ENCODE measurements at places on chromosomes 11 and 22.

DNA sequence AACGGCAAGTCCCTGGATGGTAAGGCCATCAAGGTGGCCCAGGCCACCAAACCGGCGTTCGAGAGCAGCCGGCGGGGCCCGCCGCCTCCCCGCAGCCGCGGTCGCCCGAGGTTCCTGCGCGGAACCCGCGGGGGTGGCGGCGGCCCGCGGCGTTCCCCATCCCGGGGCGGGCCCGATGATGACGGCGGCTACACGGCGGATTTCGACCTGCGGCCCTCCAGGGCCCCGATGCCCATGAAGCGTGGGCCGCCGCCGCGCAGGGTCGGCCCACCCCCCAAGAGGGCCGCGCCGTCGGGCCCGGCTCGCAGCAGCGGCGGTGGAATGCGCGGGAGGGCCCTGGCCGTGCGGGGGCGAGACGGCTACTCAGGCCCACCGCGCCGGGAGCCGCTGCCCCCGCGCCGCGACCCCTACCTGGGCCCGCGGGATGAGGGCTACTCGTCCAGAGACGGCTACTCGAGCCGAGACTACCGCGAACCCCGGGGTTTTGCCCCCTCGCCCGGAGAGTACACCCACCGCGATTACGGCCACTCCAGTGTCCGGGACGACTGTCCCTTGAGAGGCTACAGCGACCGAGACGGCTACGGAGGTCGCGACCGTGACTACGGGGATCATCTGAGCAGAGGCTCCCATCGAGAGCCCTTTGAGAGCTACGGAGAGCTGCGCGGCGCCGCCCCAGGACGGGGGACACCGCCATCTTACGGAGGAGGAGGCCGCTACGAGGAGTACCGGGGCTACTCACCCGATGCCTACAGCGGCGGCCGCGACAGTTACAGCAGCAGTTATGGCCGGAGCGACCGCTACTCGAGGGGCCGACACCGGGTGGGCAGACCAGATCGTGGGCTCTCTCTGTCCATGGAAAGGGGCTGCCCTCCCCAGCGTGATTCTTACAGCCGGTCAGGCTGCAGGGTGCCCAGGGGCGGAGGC, 792 bp downstream of the RBMXL2 start:
- DNase-seq: no peak

DNA sequence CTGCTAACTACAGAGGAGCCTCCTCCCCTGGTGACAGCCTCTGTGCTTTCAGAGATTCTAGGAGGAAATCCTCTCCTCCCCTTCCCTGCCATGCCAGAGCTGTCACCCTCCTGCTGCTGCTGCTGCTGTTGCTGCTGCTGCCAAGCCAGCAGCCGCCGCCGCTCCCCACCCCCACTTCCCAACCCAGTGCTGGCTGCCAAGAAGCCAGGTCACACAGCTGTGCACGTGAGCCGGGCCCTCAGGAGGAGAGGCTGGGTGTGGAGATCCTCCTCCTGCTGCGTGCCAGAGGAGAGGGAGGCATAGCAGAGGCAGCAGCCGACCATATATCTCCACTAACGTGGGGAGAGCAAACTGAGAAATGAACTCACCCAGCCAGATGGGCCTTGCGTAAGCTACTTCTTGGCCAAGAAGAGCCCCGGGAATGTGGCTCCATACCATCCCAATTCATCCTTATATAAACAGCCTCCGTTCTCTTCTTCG, 12.4 kb downstream of the CRY2 start:
- DNase-seq: peak; percentile 86

- no peak for DNase-seq
These were observed 37.7 kb upstream of the GNB1L start for GRCh38 chr22:19892257-19892879.

DNA sequence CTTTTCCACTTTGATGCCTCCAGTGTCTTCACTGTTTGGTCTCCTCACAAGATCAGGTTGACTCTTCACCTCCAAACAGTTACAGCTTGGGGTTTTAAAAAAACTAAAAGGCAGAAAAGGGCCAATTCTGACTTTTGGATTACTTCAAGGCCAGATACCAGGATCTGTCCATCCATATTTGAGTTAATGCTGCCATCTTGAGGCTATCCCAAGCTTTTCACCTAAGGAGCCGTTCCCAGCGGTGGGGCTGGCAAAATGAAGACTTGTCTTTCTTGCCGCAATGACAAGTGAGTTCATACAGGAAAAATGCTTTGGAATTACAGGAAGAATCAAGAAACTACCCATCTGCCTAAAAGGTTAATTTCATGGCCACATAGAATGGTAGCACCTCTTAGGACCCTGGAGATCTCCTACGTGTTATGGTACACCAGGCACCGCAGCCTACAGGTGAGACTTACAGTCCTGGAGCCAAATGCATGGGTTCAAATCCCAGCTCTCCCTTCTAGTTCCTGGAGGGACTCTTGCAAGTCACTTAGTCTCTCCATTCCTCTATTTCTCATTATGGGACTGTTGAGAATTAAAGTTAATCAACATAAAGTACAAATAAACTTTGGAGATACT, 6.0 kb upstream of the OR5B21 start:
- DNase-seq: peak; percentile 59

GRCh38 chr11:115561116-115561515, 56.9 kb upstream of the CADM1 start:
- no peak for DNase-seq

DNA sequence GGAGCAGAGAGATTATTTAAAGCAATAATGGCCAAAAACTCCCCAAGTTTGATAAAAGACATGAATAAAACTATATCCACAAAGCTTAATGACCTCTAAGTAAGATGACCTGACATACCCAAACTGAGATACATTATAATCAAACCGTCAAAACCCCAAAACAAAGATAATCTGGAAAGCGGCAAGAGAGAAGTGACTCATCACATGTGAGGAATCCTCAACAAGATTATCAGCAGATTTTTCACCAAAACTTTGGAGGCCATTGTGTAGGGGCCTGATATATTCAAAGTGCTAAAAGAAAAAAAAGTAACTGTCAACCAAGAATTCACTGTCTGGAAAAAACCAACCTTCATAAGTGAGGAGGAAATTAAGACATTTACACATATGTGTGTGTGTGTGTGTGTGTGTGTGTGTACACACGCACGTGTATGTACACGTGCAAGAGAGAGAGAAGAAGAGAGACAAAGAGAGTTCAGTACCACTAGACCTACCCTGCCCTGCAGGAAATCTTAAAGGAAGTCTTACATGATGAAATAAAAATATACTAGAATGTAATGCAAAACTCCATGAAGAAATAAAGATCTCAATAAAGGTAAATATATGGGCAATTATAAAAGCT, 752.4 kb downstream of the NELL1 start:
- DNase-seq: no peak

GRCh38 chr22:20244691-20245576, 23.2 kb downstream of the RTN4R start:
- DNase-seq: no peak

GRCh38 chr22:42243802-42244060, 26.7 kb downstream of the TCF20 start:
- no peak for DNase-seq

- DNase-seq: no peak
These were observed 506.1 kb downstream of the BRD1 start for GRCh38 chr22:49321477-49322055.

DNA sequence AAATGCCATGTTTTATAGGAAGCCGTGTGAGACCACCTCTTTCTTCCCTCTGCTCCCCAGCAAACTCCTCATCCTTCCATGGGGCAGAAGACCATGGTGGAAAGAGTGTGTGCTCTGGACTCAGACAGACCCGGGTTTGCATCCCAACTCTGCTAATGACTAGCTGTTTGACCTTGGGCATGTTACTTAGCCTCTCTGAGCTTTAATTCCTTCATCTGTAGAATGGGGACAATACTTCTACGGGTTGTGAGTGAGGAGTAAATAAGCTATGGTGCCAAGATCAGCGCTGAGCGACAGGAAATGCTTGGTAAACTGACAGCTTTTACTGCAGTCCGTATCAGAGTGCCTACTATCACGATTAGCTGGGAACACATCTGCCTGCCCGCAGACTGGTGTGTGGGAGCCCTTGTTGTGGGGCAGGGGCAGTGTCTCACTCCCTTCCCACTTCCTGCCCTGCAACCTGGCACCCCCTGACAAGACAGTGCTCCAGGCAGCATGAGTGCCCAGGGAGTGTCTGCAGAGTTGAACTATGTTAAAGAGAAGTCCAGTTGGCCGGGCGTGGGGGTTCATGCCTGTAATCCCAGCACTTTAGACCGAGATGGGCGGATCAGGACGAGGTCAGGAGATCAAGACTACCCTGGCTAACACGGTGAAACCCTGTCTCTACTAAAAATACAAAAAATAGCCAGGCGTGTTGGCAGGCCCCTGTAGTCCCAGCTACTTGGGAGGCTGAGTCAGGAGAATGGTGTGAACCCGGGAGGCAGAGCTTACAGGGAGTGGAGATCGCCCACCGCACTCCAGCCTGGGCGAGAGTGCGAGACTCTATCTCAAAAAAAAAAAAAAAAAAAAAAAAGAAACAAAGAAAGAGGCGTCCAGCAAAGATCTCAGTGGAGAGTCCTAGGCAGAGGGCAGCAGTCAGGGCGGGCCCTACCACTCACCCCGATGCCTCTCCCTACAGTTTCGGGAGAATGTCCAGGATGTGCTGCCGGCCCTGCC, 2.2 kb downstream of the SEC14L2 start:
- no peak for DNase-seq

GRCh38 chr22:30802202-30803166, 107.8 kb downstream of the OSBP2 start:
- peak; percentile 96 for DNase-seq

- no peak for DNase-seq
These were observed 42.1 kb downstream of the PTPRJ start for GRCh38 chr11:48022445-48022844.

GRCh38 chr11:7520981-7521487, 7.2 kb downstream of the PPFIBP2 start:
- DNase-seq: no peak

- no peak for DNase-seq
These were observed 1.6 kb downstream of the MCAM start for GRCh38 chr11:119315131-119316015.

- no peak for DNase-seq
These were observed 54.7 kb downstream of the ETS1 start for GRCh38 chr11:128532572-128533091.

- DNase-seq: no peak
These were observed 2.8 kb downstream of the TMEM9B start for GRCh38 chr11:8961401-8961800.

DNA sequence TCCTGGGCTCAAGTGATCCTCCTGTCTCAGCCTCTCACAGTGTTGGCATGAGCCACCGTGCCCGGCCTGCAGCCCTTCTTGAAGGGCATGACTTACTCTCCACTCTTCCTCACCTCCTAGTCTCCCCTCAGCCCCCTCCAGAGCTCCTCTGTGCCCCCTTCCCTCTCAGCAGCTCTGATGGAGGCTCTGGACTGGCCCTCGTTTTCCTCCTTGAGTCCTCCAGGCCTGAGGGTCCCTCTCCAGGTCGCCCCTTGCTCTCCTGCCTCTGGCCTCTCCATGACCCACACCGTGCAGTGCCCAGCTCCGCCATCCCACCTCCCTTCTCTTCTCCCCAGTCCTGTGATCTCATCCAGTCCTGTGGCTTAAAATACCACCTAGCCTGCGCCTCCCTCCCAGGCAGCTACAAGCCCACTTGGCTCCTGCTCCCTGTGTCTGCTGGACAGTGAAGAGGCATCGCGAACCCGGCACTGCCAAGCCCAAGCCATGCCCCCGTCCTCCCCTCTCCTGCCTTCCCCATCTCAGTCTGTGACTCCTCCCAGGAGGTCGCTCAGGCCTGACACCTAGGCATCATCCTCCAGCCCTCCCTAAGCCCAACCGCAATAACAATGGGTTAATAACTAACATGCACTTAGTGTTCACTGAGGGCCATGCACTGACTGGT, 11.9 kb downstream of the KCNJ4 start:
- no peak for DNase-seq

GRCh38 chr11:48011798-48012391, 31.5 kb downstream of the PTPRJ start:
- DNase-seq: no peak

DNA sequence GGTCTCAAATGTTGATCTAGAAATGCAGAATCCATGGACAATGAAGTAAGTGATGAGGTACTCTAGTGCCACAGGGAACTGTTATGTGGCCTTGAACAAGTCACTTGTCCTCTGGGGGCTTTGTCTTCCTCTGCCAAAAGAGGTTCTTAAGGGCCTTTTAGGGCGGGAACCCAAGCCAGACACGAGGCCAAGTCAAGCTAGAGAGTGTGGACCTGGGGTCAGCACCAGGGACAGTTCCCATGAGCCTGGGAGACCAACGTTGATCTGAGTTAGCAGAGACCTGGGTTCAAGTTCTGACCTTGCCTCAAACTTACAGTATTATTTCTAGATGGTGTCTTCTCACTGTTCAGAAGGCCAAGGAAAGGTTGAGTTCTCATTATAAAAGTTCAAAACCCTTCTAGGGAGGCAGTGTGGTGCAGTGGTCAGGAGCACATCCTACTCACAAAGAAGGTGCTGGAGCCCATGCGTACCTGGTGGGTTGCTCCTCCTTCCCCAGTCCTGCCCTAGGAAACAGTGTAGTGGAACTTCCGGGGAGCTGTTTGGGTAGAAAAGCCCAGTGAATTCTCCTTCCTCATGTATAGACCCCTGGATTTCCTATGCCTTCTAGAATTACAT, 121.5 kb downstream of the CHST1 start:
- DNase-seq: peak; percentile 15

- no peak for DNase-seq
These were observed 79.5 kb downstream of the PDE2A start for GRCh38 chr11:72594493-72595291.

DNA sequence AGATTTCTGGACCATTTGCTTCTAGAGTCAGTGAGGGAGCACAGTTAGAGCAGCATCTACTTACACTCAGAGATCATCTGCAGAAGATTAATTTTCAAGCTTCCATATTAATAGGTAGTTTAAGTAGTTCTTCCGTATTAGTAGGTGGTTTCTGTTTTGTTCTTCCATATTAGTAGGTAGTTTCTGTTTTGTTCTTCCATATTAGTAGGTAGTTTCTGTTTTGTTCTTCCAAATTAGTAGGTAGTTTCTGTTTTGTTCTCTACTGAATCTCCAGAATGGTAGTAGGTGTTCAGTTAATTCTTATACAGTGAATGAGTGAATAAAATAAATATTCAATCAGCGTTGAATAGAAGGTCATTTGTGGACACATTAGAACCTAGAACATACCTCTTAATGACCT, 175.7 kb downstream of the TMEM135 start:
- no peak for DNase-seq

DNA sequence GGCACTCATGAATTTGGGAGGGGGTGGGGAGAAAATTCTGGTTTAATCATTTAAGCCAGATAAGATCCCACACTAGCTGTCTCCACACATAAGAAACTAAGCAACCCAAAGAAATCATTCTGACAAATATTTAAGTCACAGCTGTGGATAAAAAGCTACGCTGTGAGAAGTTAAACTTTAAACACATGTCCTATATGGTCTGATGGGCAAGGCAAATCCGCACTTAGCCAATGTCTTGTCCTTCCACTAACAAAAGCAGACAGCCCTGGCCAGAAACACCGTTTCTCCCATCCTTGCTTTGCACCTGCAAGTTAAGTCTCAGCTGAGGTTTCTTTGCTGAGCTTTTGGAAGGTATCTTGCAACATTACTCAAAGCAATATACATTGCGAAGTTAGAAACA, 68.0 kb downstream of the ETS1 start:
- DNase-seq: no peak

GRCh38 chr22:29814003-29814402, 24.1 kb downstream of the ASCC2 start:
- no peak for DNase-seq

All from LHCN-M2 (cell line).